ENCODE measurements at places on chromosomes 7 and 10. TPM values are rescaled to one million over a fixed set of nuclear protein-coding genes. Genes with fewer than 3 reads are reported as not detected.

GRCh38 chr7:128858380-128859231 is 4.0 kb upstream of the ATP6V1F start:
- no peak for DNase-seq

GRCh38 chr10:12181065-12181775 is 14.5 kb downstream of the NUDT5 start:
- no peak for DNase-seq

GRCh38 chr7:42743077-42743858 is 168.6 kb downstream of the C7orf25 start:
- DNase-seq, result no peak

DNA sequence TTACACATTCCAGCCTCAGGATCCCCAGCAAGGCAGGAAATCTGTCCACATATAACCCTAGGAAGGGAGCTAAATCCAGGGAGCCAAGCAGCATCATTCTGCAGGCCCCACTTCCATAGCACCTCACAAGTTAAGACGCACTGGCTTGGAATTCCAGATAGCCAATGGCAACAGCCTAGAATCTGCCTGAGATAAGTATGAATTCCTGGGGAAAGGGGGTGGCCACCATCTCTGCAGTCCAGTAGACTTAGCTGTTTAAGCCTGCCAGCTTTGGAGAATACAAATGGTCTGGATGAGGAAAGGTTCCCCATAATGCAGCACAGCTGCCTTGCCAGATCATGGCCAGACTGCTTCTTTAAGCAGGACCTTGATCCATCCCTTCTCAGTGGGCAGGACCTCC is 179.4 kb upstream of the PRSS1 start:
- DNase-seq, result no peak

DNA sequence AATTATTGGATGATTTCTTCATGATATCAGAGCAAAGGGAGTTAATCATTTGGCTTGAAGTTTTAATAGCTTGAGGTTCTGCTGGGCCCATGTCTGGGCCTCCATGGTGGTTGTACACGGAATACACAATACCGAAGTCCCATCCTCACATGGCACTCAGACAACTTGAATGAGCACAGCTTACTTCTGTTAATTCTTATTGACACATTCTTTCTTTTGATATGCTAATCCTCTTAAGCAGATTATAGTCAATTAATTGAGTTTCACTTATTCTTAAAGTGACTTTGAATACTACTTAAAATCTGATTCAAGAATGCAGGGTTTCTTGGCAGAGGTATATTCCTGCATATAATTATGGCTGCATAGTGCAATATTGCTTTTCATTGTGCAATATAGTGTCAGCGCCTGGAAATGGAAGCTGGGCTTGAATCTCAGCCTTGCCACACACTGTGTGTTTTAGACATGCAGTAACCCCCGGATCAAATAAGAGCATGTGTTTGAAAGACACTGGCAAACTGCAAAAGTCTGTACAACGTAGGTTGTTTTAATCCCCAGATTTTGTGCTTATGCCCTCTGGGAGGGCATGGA is 543.5 kb upstream of the ADARB2 start:
- DNase-seq, result no peak

DNA sequence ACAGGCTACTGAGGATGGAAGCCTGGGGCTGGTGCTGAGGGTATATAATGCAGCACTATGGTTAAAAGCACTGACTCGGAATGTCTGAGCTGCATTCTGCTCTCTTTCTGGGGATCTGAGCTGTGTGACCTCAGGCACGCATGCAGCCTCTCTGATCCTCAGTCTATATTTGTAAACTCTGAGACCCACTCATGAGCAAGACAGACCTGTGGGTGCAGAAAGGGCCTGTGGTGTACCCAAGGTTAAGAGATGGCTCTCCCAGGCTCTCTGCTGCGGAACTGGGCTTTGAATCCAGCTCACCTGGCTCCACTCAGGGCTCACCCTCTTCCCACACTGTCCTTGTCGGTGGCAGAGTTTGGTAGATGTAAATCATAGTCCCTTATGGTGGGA is 89.9 kb downstream of the CHST15 start:
- no peak for DNase-seq

DNA sequence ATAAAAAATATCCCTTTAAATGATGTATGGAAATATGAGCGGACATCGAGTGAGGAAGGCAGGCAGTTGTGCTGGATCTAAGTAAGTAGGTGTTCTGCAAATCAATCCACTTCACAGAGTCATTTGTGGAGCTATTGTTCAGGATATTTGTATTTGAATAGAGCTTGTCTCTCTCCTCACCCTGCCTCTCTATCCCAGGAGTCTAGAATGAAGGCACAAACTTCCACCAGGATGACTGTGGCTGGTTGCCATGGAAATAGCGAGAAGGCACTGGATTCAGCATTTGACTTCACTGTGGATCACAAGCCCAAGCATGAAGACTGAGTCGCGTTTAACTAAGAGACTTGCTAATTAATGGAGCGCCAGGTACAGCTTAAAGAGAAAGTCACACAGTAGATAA is 53.2 kb downstream of the NPY start:
- DNase-seq, result no peak

DNA sequence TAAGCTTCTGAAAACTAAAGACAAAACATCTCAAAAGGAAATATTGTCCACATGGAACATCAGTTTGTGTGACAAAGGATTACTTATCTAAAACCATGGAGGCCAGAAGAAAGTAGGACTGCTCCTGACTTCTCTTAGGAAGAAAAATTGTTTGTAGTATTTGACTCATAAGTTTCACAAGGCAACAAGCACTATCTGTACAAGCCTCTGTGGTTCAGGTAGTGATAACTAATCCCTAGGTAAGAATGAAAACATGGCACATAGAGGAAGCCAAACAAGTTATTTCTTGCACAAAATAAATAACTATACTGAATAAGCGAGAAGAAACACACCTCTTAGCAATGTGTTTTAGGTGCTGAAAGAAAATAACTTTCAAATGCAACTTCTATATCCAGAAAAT is 30.3 kb downstream of the TFPI2 start:
- no peak for DNase-seq

PKD1L1 gene
- total RNA-seq, result 0.14 TPM
